Calu3 (cell line): ENCODE measurements at places on chromosomes 7 and 10. TPM values are rescaled to one million over a fixed set of nuclear protein-coding genes. Genes with fewer than 3 reads are reported as not detected.

COL17A1 gene
- total RNA-seq: 0.73 and 1.0 TPM in 2 replicates

PARD3 gene
- 57.6 and 62.4 TPM in 2 replicates for total RNA-seq

ITPRID1 gene
- 0.95 and 3.8 TPM in 2 replicates for total RNA-seq

- no peak overlapping the region for H3K27ac ChIP-seq
- no peak for DNase-seq
- H3K4me1 ChIP-seq: peaks cover 19% of the 10 kb centered on the region
These were observed 180.7 kb upstream of the ANK3 start for GRCh38 chr10:60570272-60570865.

DNA sequence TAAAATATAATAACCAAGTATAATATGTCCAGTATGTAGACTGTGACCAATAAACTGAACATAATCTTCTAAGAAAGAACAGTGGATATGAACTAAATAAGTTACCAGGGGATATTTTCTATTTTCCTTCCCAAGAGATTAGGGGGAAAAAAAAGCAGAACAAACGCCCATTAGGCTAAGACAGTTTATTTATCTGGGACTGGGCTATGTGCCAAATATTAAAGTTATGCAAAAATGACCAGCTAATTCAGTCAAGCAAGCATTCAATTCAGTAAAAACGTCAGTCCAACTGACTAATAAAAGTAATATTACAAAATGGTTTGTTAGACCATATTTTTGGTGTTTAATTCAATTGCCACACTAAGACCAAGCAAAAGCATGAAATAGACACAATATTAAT is 122.2 kb downstream of the TSPAN12 start:
- no peaks in the 10 kb centered on the region for H3K36me3 ChIP-seq
- H3K4me1 ChIP-seq: peaks cover 6% of the 10 kb centered on the region
- DNase-seq: no peak
- no peak overlapping the region for H3K27ac ChIP-seq
- H3K4me3 ChIP-seq: no peak overlapping the region

- no peak for DNase-seq
- H3K27me3 ChIP-seq: peaks cover 14% of the 10 kb centered on the region
- no peak overlapping the region for H3K4me3 ChIP-seq
- H3K36me3 ChIP-seq: no peaks in the 10 kb centered on the region
- peaks cover 1% of the 10 kb centered on the region for H3K4me1 ChIP-seq
These were observed 46.8 kb downstream of the CH25H start for GRCh38 chr10:89160339-89160738.

DNA sequence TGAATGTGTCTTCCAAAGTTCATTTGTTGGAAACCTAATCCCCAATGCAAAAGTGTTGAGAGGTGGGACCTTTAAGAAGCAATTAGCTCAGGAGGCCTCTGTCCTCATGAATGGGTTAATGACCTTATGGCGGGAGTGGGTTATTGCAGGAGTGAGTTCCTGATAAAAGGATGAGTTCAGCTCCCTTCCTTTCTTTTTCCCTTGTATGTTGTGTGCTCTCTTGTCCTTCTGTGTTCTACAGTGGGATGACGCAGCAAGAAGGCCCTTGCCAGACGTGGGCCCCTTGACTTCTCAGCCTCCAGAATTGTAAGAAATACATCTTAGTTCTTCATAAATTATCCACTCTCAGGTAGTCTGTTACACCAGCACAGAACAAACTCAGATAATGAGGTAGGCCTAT is 206.0 kb downstream of the DNAJC1 start:
- H3K27me3 ChIP-seq: no peaks in the 10 kb centered on the region
- H3K4me1 ChIP-seq: no peaks in the 10 kb centered on the region
- H3K4me3 ChIP-seq: no peak overlapping the region
- H3K36me3 ChIP-seq: no peaks in the 10 kb centered on the region
- H3K27ac ChIP-seq: no peak overlapping the region

GRCh38 chr7:64685741-64686140 is 19.8 kb downstream of the ZNF107 start:
- no peak overlapping the region for H3K4me3 ChIP-seq
- peaks cover 18% of the 10 kb centered on the region for H3K36me3 ChIP-seq
- H3K27ac ChIP-seq: no peak overlapping the region
- peaks cover 7% of the 10 kb centered on the region for H3K4me1 ChIP-seq
- no peak for DNase-seq
- H3K27me3 ChIP-seq: no peaks in the 10 kb centered on the region

DNA sequence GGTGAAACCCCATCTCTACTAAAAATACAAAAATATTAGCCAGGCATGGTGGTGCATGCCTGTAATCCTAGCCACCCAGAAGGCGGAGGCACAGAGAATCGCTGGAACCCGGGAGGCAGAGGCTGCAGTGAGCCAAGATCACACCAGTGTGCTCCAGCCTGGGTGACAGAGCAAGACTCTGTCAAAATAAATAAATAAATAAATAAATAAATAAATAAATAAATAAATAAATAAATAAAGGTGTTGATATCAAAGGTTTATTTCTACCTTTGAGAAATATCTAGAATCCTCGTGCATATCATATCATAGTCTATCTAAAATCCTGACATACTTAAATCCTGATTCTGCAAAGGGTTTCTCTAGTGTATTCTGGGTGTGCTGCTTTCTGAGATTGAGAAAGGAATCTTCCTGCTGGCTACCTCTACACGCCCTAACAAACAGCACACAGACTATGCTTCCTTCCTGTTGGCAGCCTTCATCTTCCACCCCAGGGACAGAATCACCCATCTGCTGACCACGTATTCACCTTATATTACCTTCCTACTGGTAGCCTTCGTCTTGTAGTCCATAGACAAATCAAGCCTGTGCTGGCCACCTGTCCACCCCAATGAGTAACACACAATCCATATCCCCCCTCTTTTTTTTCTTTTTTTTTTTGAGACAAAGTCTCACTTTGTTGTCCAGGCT is 8.7 kb downstream of the ABLIM1 start:
- no peaks in the 10 kb centered on the region for H3K36me3 ChIP-seq
- H3K27me3 ChIP-seq: no peaks in the 10 kb centered on the region
- peak overlapping the region; percentile 10 for H3K4me3 ChIP-seq
- peaks cover 42% of the 10 kb centered on the region for H3K4me1 ChIP-seq
- peak overlapping the region; percentile 43 for H3K27ac ChIP-seq

DNA sequence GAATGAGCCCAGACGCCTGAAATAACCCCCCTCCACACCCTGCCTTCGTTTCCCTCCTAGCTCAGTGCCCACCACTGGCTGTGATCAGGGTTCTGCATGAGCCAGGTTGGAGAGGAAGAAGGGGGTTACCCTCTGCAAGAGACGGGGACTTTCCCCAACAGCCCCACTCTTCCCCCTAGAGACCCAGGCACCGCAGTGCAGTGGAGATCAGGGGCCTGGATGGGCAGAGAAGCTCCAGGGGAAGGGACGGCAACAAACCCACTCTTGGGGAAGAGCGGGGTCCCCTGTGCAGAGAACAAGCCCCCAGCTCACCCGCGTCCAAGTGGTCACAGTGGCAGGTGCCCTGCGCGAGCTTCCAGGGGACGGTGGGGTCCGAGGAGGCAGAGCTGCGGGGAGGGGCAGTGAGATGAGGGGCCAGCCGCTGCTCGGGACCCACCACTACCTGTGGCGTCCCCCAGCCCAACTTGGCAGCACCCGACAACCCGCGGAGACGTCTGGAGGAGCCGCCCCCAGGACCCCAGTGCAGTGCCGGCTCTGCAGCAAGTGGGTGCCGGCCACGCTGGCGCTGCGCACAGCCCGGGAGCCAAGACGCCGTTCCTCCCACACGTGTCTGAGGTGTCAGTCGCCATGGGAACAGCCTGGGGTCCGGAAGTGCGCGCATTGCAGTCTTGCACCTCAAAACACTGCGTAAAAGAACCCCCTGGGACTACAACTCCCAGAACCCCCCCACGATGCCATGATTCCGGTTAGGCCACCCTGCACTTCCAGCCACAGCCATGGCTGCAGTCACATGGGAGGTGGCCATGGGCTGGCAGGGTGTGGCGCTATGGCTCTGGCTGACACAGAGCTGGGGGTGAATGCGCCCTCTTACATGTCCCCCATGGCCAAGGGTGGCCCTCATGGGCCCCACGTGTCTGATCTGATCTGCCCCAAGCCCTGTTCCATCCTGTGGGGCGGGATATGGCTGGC is 45.8 kb upstream of the WIPI2 start:
- H3K27ac ChIP-seq: no peak overlapping the region
- H3K4me3 ChIP-seq: no peak overlapping the region
- peaks cover 23% of the 10 kb centered on the region for H3K27me3 ChIP-seq
- DNase-seq: peak; percentile 21
- H3K4me1 ChIP-seq: no peaks in the 10 kb centered on the region

- peak overlapping the region; percentile 97 for H3K27ac ChIP-seq
- peak overlapping the region; percentile 44 for H3K4me3 ChIP-seq
- no peaks in the 10 kb centered on the region for H3K27me3 ChIP-seq
- peaks cover 31% of the 10 kb centered on the region for H3K36me3 ChIP-seq
These were observed 9.3 kb upstream of the SPOCK2 start for GRCh38 chr10:72097448-72098300.

DNA sequence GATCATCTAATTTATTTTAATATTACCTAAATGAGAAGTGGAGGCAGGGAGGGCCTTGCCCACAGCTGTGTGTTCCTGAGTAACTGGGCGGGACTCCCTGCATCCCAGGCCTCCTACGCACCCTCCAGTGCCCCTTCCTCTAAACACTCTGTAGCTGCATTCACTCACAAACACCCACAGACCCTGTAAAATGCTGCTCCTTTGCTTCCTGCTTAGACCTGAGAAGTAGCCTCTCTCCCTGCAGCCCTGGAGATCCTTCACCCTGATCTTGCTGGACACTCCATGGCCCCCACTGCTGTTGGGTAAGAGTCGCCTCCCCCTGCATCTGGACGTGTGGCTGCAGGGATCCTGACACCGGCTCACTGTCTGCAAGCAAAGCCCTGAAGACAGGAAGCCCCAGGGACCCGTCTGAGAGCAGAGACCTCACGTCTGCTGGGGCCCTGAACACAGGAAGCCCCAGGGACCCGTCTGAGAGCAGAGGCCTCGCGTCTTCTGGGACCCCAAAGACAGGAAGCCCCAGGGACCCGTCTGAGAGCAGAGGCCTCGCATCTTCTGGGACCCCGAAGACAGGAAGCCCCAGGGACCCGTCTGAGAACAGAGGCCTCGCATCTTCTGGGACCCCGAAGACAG is 589.8 kb downstream of the DNAJB6 start:
- H3K4me3 ChIP-seq: no peak overlapping the region
- H3K27me3 ChIP-seq: no peaks in the 10 kb centered on the region
- H3K4me1 ChIP-seq: no peaks in the 10 kb centered on the region
- no peak for DNase-seq

DNA sequence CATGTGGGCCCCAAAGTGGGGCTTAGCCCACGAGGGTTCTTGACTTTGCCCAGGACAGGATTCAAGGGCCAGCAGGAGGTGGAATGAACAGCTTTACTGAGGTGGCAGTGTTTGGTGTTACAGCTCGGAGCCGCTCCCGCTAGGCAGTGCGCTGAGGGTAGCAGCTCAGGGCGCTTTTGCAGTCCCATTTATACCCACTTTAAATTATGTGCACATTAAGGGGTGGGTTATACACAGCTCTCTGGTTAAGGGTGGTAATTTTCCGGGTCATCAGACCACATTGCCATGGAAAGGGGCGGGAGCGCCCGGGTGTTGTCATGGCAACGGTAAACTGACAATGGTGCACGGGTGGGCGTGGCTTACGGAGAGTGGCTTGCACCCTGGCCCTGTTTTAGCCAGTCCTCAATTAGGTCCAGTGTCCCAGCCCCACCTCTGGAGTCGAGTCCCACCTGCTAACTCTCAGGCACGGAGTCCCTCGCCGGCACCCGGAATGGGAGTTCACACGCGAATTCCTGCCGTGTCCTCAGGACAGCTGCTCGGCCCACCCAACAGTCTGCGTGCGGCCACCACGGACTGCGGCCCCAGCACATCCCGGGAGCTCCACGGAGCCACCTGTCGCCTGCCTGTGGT is 58.2 kb upstream of the PDGFA start:
- H3K36me3 ChIP-seq: peaks cover 7% of the 10 kb centered on the region
- no peak for DNase-seq
- H3K27me3 ChIP-seq: no peaks in the 10 kb centered on the region

DNA sequence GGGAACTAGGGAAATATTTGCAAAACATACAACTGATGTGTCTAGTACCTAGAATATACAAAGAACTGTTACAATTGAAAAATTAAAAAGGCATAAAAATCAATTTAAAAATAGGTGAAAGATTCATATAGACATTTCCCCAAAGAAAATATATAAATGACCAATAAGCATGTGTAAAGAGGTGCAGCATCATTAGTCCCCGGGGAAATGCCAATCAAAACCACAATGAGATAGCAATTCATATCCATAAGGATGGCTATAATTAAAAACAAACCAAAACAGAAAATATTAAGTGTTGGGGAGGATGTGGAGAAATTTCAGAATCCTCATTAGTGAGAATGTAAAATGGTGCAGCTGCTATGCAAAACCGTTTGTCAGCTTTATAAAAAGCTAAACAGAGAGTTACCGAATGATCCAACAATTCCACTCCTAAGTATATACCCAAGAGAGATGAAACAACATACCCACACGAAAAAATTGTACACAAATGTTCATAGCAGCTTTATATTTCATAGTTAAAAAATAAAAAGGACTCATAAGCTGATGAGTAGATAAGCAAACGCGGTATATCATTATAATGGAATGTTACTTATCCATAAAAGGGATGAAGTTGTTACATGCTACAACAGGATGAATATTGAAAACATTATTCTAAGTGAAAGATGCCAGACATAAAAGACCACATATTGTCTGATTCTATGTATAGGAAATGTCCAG is 210.1 kb upstream of the INHBA start:
- H3K27me3 ChIP-seq: peaks cover 9% of the 10 kb centered on the region
- no peak overlapping the region for H3K27ac ChIP-seq
- H3K4me3 ChIP-seq: no peak overlapping the region
- no peaks in the 10 kb centered on the region for H3K36me3 ChIP-seq

- no peaks in the 10 kb centered on the region for H3K36me3 ChIP-seq
- H3K4me1 ChIP-seq: peaks cover 8% of the 10 kb centered on the region
- H3K27me3 ChIP-seq: peaks cover 79% of the 10 kb centered on the region
- no peak overlapping the region for H3K27ac ChIP-seq
- no peak for DNase-seq
These were observed 307.9 kb upstream of the SP8 start for GRCh38 chr7:21094589-21094988.

DNA sequence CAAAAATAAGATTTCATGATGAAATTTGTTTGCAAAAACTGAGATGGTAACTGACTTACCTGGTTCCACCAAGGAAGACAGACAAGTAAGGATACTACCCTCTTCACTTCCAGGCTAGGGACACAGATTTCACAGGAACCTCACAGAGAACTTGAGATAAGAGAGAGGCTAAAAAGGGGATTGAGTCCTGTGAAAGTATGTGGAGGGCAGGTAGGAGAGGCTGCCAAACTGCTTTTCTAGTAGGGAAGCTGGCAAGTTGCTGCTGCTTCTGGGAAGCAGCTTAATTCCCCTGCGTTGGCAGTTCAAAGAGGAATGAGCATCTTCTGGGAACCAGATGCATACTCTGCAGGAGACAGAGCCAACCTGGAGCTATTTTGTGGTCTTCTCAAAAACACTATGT is 841.6 kb downstream of the CCSER2 start:
- H3K4me1 ChIP-seq: no peaks in the 10 kb centered on the region
- DNase-seq: no peak
- no peaks in the 10 kb centered on the region for H3K36me3 ChIP-seq
- H3K4me3 ChIP-seq: no peak overlapping the region
- H3K27ac ChIP-seq: no peak overlapping the region
- no peaks in the 10 kb centered on the region for H3K27me3 ChIP-seq
